ENCODE measurements at places on chromosomes 7 and 10. TPM values are rescaled to one million over a fixed set of nuclear protein-coding genes. Genes with fewer than 3 reads are reported as not detected.

The CPA2 gene
- polyA plus RNA-seq, result 4,591 TPM

DNA sequence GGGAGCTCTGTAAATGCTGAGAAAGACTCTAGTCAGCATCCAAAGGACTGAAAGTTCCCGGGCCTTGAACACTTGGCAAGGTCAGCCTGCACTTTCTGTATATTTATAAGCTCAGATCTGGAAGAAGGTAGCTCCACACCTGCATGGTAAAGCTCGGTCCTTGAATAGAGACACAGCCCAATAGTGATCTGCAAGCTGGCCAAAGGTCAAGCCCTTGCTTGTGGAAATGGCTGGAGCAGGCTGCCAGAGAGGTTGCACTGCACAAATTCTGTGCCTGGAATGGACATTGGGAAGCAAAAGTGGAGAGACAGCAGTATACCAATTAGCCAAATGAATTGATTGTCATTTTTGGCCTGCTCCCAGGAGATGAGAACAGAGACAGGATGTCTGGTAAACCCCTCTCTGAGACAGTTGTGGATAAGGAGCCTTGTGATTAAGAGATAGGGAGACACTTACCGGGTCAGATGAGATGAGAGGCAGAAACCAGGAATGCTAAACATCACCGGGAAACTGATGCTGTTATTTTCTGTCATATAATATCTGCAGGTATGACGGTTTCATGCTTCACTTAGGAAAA lies 8.0 kb upstream of the FRA10AC1 start:
- no peak for DNase-seq

The UNCX gene
- not detected for polyA plus RNA-seq

The HOXA10 gene
- not detected for polyA plus RNA-seq

GRCh38 chr7:26609532-26609931 lies 254.9 kb downstream of the SKAP2 start:
- no peak for DNase-seq

- no peak for DNase-seq
These were observed 375.8 kb downstream of the MDFIC start for GRCh38 chr7:115297656-115298055.

DNA sequence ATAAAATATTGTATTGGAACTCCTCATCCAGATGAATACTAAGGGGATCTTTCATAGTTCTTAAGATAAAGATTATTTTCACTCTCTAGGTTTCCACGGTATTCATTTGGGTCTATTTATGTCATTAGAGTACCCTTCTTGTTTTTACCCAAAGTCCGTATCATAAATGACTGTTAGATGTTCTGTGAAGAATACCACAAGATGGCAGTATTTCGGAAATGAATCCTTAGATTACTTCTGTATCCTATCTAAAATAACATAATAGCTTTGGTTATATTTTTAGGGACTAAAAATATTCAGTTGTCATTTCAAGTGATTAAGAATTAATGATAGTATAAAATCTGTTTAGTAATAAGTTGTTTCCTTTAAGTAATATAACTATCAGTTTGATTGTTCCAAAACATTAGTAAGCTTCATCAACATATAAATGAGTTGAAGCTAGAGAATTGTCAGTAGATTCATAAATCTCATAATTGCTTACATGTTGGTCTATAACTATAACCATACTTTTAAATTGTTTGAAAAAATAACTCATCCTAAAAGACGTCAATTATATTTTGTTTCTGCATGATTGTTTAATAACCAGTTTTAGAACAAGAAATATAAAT lies 337.5 kb upstream of the KCND2 start:
- DNase-seq, result no peak

DNA sequence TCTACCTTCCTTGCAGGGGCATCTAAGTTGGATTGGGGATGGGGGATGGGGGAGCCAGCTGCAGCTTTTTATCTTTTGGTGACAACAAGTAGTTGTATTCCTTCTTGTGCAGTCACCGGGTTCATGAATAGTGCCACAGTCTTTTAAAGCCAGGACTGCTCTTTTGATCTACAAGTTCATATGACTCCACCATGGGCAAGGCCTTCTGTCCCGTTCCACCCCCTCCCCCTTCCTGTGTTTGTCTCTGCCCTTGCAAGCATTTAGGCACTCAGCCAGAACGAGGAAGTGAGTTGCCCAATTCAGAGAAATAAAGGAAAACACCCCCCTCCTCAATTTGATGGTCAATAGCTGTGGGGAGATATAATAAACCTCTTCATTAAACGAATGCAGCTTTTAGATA lies 44.8 kb upstream of the EGR2 start:
- no peak for DNase-seq

GRCh38 chr10:92181575-92181974 lies 109.3 kb downstream of the CPEB3 start:
- DNase-seq, result no peak

DNA sequence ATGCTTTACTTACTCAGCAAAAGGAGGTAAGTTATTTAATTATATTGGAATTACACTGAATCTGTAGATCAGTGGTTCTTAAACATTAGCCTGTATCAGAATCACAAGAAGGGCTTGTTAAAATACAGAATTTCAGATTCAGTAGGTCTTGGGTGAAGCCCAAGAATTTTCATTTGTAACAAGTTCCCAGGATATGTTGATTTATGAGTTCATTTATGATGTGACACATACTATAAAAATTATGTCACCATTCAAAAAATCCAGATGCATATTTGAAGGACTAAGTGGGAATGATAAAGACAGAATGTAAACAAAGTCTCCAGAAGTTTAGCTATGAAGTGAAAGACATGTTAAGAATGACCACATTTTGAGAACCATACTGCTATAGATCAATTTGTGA lies 52.3 kb downstream of the HECTD2 start:
- DNase-seq, result no peak

- DNase-seq, result no peak
These were observed 6.7 kb downstream of the LUC7L2 start for GRCh38 chr7:139366400-139366799.

DNA sequence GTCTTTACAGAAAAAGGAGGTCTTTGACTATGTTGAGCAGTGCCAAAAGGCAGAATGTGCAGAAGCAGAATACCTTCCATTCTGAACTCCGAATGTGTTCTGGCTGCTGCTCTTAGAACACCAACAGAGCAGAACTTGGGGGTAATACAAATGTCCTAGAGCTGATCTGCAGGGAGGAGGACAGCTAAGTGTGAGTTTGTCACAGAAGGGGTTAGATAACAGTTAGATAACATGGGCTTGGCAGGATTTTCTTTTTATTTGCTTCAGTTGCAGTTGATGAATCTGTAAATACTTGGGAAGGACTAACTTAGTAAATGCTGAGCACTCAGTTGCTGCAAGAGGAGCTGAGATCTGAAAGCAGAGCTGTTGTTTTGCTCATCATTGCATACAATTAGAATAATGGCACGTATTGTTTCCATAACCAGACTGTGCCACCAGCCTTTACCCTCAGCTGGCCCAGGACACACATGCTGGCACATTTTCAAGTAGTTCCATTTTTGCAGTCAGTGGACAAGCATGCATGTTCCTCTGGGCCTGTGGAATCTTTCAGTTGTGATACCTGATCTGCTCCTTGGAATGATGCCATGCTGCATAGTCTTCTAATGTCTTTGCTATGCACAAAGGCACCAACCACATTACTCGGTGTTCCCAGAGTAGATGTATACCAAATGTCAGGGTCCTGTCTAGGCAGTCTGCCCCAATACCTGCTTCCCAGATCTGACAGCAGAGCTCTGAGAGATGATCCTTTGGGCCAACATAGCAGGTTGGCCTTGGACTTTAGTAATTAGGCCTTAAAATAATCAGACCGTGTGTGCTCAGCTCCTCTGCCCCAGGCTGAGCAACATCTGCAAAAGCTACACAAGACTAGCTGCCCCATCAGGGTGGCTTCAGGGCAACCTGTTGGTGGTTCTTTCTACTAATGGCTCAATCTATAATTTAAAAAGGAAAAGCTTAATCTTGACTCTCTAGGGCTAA lies 55.7 kb downstream of the GSDME start:
- DNase-seq, result no peak

DNA sequence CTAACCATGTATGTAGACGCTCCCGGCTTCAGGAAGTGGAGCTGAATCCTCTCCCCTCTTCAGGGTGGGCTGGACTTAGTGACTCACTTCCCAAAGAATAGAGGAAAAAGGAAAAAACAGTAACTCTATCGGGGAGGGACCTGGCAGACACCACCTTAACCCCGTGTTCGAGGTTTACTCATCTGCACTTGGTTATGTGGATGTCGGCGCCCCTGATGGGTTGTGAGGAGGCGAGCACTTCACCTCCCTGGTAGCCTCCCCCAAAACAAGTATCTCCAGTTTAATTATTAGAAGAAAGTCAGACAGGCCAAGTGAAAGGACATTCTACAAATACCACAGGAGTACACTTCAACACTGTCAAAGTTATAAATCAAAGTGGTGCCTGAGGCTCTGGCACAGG lies 559.7 kb downstream of the TCERG1L start:
- no peak for DNase-seq

The GRM3 gene
- polyA plus RNA-seq, result 0.02 TPM

The CALHM1 gene
- polyA plus RNA-seq, result not detected

- DNase-seq, result no peak
These were observed 29.6 kb downstream of the LOXL4 start for GRCh38 chr10:98238391-98238790.

The CC2D2B gene
- 0.47 TPM for polyA plus RNA-seq

The CYP26C1 gene
- polyA plus RNA-seq, result 0.05 TPM

GRCh38 chr7:52695973-52696595 lies 339.3 kb upstream of the POM121L12 start:
- DNase-seq, result no peak

The MRLN gene
- 13.3 TPM for polyA plus RNA-seq

DNA sequence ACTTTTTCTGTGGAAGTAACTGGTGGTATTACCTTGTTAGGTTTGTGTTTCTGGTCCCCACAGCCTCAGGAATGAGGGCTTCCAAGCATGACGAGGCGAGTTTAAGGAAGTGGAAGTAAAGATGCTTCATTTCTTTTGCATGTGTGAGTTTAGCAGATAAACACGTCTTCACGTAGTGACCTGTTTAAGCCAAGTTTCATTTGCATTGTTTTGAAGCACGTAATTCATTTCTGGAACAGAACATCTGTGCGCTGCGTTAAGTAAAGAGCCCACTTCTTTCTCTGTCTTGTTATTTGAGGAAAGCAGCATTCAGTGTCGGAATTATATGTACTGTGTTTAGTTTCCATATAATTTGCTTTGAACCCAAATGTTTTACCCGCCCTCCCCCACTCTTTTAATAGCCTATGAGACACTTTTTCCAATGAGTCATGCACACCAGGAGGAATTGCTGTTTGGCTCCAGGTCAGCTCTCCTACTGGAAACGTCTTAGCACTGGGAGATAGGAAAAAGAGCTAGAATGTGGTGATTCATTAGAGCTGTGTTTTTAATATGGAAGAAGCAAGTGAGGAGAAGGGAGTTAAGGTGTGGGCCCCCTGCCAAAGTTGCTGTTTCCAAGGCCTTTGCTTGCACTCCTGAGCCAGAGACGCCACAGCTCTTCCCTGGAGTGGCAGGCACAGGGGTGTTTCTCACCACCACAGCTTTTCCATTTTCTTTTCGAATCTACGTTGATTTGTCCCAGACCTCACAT lies 36.7 kb downstream of the BTBD16 start:
- DNase-seq, result peak; percentile 74

DNA sequence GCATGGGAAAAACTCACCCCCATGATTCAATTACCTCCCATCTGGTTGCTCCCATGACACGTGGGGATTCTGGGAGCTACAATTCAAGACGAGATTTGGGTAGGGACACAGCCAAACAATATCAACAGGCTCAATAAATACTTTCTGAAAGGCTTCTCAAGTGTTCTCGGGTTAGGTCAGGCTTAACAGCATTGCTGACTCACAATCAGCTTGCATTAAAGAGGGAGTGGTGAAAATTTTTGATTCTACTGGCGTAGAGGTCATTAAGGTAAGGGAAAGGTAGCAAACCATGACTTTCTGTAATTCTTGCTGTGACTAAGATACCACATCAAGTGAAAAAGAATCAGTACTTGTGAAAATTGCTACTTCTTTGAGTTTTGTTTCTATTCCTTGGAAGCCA lies 126.4 kb downstream of the JCAD start:
- DNase-seq, result no peak

The BLNK gene
- 12.9 TPM for polyA plus RNA-seq

- DNase-seq, result no peak
These were observed 89.1 kb upstream of the SP4 start for GRCh38 chr7:21338728-21339164.

- DNase-seq, result no peak
These were observed 648.1 kb downstream of the ANKRD7 start for GRCh38 chr7:118872568-118872967.

DNA sequence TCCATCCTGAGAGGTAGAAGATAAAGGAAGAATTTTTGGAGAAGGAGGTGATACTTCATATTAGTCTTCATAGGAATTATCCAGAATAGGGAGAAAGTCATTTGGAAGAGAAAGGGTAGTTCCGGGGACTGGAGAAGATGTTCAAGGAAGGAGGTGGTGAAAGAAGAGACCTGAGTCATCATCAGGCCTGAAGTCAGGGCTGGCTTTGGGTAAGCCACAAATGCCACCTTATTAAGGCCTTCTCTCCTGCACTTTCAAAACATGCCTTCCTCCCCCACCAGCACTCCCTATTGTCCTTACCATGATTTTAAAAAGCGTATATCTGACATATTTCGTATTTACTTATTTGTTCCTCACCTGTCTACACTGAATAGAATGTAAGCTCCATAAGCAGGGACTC lies 112.2 kb upstream of the LRGUK start:
- no peak for DNase-seq

DNA sequence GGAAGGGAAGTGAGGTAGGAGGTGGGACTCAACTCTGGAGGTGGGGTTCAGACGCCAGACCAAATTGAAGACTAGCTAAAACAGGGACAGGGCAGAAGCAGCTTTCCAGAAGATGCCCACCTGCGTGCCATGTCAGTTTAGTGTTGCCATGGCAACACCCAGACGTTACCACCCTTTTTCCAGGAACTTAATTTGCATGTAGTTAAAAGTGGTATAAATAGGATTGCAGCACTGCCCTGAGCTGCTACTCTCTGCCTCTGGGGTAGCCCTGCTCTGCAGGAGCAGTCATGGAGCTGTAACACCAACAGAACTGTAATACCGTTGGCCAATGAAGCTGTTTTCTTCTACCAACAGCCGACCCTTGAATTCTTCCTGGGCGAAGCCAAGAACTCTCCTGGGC lies 93.8 kb downstream of the PRKCQ start:
- DNase-seq, result no peak

The NME8 gene
- not detected for polyA plus RNA-seq

The FFAR4 gene
- polyA plus RNA-seq, result 2.4 TPM

The TRPV5 gene
- not detected for polyA plus RNA-seq

GRCh38 chr7:34982371-34983019 lies 54.8 kb downstream of the DPY19L1 start:
- no peak for DNase-seq

- no peak for DNase-seq
These were observed 118.3 kb downstream of the ARID5B start for GRCh38 chr10:62019685-62020359.

The ADIRF gene
- polyA plus RNA-seq, result 111 TPM

All from pancreas (tissue), 10 donors.